ENCODE measurements at places on chromosomes 7 and 10. TPM values are rescaled to one million over a fixed set of nuclear protein-coding genes. Genes with fewer than 3 reads are reported as not detected.

GRCh38 chr10:81730891-81731290 is 144.1 kb upstream of the NRG3 start:
- no peak for DNase-seq

The INSYN2A gene
- 0.57 TPM for polyA plus RNA-seq

DNA sequence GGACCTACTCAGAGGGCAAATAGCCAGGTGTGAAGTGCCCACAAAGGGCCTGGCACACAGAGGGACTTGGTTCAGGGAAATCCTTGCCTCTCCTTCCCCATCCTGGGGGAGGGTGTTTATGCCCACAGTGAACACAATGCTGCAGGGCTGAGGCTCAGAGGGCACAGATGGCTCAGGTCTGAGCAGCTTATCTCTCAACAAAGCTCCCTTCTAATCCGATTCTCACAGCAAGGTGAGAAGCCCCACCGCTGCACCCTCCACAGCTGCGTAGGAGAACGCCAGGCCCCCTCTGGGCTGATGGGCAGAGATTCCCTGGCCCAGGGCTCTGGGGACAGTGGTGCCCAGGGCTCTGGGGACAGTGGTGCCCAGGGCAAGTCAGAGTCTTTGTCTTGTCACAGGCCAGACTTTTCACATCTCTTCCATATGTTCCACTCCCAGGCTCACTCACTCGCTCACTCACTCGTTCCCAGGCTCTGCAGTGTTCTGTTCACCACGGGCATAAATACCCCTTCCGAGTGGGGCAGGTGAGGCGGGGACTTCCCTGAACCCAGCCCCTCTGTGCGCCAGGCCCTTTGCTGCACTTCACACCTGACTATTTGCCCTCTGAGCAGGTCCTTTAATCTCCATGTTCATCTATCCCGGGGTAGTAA is 8.7 kb upstream of the CDHR1 start:
- no peak for DNase-seq

The CLDN4 gene
- 395 TPM for polyA plus RNA-seq

- no peak for DNase-seq
These were observed 1.9 kb upstream of the HOXA5 start for GRCh38 chr7:27145165-27145913.

DNA sequence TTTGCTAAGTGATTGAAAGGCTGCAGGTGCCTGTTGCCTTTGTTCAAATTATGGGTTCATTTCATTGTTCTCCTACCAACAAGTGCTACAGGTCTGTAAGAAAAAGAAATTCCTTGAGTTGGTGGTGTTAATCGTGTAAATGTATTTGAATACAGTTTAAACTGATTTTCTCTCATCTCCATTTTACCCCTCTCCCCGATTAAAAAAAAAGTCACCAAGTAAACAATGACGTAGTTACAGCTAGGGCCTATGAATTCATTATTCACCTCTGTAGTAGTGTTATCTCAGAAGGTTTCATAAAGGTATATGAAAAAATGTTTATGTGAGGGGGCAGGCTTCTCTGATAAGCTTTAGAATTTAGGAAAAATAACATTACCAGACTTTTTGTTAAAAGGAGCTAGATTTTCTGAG is 1.1 kb downstream of the REEP3 start:
- peak; percentile 11 for DNase-seq

- no peak for DNase-seq
These were observed 198.7 kb downstream of the DGKI start for GRCh38 chr7:137647905-137648565.

All from large intestine (tissue), 12 donors.